ENCODE measurements at places on chromosomes 16 and 17.

DNA sequence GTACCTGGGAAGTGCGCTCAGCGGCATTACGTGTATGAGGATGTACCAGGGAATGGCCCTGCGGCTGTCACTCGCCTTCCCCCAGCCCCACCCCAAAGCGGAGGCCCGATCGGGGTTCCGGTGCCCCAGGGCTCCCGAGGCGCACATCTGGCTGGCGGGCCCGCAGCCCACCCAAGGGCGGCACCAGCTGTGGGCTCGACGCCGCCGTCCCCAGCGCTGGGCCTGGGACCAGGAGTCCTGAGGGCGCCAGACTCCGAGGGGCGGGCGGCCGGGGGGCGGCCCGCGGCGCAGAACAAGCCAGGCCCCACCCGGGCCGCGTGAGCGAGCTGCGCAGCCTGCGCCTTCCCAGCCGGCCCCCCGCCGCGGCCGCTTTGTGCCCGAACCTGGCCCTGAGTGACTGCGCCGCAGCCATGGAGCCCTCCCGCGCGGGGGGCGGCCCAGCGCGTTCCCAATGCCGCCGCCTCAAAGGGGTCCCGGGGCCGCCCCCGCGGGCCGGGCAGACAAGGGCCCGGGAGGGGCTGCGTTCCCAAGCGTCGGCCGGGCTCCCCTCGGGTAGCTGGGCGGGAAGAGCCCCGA is 17.4 kb downstream of the ZNF423 start:
- no peak for DNase-seq

DNA sequence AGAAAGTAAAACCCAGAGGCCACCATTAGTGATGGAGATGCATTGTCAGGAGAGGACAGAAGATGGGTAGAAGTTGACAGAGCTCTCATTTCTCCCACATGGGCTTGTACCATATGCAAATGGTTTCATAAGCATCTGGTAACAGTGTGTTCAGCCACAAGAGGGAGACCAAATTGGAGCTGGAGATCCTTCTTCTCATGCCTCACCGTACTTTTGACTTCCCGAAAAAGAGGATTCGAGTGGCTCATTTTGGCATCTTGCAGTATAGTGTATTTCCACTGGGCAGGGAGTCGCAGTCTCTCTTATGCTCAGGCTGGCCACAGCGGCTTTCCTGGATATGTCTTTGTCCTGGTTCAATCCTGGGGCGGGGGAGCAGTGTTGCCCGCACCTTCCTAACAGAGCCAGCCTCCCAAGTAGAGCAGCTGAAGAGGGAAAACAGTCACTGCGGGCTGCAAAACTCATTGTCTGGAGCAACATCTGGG is 23.8 kb downstream of the TBC1D3B start:
- DNase-seq = no peak

- DNase-seq = no peak
Observed at GRCh38 chr17:74654742-74655141, 31.2 kb upstream of the CD300E start.

- DNase-seq = no peak
Observed at GRCh38 chr17:31387438-31387837, 4.0 kb upstream of the RAB11FIP4 start.

- DNase-seq = no peak
Observed at GRCh38 chr16:81231014-81231413, 7.5 kb upstream of the BCO1 start.

- DNase-seq = no peak
Observed at GRCh38 chr17:5027299-5027698, 7.9 kb downstream of the SLC52A1 start.

DNA sequence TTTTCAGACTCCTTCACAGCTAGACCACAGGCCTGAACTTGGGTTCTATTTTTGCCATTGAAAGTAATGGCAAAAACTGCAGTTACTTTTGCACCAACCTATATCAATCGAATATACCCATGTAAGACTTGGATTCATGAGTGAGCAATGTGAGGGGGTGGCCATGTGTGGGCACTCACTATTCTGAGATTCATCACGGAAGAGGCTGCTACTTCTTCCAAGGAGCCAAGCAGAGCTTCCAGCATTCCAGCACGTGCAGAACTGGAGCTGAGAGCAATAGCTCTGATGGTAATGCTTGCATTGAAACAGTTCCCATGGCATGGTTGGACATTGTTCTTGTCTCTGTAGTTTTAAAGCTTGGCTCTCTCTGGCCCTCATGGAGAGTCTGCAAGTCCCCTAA is 327.6 kb downstream of the CA10 start:
- no peak for DNase-seq

DNA sequence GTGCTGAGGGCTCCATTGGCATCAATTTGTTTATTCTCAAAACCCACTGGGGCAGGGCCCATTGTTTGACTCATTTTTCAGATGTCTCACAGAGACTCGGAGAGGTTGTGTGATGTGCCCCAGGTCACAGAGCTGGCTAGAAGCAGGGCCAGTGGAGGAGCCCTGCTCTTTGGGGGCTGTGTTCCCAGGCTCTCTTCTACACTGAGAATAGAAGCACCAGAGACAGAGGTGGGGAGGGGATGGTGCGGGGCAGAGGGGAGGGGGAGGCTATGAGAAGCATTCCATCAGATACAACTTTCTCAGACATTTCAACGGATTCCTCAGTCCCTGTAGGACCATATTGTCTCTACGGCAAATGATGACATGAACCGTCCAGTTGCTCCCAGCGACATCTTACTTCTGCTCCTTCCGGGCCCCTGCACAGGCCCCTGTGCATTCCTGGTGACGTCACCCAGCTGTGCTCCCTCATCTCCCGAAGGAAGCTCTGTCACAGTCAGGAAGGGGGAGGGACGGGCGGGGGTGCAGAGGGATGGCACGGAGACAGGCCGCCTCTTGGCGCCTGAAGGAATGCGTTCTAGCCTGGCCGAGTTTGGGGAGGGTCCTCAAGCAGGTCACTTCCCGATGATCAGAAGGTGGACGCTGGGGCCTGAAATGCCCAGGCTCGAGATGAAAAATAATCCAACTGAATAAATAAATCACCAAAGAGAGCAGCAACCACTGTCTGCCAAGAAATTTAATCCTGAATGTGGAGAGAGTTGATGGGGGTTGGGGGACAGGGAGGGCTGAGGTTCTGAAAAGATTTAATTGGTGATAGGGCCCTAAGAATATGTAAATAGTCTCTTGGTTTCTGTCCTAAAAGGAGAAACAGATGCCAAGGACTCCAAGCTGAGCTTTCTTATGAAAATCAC is 114.1 kb downstream of the NOG start:
- no peak for DNase-seq

- DNase-seq = no peak
Observed at GRCh38 chr17:55436224-55437158, 14.9 kb upstream of the MMD start.

DNA sequence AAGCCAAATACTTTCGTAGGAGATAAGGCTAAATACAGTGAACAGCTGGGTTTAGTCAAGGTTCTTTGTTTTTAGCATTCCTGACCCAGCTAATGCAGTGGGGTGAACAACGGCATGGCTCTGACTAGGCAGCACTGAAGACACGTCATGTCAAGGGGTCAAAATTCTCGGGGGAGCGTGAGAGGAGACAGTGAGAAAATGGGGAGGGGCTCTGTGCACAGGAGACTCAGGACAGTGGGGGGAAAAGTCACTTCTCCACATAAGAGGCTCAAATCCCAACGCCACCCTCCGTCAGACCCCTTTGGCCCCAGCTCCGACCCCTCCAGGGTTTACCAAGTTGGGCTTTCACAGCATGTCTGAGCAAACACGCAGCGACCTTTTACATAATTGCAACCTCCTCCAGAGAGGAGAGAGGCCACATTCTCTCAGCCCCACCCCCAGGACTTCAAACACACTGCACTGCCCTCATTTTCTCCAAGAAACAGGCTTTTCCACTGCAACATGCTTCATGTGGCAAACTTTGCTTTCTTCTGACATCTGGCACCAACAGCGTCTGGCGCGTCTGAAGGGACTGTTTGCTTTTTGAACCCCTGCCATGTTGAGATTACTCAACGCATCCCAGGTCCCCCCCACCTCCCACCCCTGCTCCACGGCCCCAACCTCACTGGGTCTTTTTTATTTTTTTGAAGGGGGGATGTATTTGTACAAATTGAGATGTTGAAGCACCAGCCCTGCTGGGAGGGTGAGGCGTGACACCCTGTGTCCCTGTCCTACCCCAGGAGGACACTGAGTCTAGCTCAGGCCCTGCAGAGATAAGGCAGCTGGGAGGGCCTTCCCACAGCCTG is 30.0 kb downstream of the AXIN2 start:
- DNase-seq = peak; percentile 59

GRCh38 chr17:72714357-72714966 is 378.0 kb downstream of the SLC39A11 start:
- no peak for DNase-seq

Measured in activated effector memory CD4-positive, alpha-beta T cell treated with anti-CD3 and anti-CD28 coated beads, Interleukin-2, amount 50 U/mL, for 16 hours (primary cell).